Kidney tubule cell (primary cell): ENCODE measurements at places on chromosomes 7 and 10.
A peak's percentile ranks its signal among the peaks of the same experiment; 100 is the strongest.

GRCh38 chr7:4683884-4684565, 1.9 kb downstream of the FOXK1 start:
- DNase-seq: peak; percentile 93

- DNase-seq: no peak
Measured at GRCh38 chr10:28403090-28403489, 100.2 kb upstream of the MPP7 start.

DNA sequence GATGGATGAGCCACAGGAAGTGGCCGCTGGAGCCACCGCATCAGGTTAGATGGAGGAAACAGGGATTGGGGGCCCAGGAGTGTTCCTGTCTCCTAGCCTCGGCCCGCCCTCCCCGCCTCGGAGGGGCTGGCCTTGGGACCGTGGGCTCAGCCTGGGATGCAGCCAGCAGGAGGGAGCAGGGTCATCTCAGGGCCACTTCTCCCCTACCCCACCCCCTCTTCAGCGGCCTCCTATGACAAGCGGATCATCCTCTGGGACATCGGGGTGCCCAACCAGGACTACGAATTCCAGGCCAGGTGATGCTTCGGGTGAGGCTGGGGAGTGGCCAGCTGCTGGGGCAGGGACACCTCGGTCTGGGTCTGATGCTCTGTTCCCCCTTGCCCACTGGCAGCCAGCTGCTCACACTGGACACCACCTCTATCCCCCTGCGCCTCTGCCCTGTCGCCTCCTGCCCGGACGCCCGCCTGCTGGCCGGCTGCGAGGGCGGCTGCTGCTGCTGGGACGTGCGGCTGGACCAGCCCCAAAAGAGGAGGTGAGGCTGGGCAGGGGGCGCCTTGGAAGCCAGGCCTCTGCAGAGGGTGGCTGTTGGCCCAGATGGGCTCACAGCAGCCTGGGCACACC, 4.7 kb downstream of the LRWD1 start:
- DNase-seq: no peak

DNA sequence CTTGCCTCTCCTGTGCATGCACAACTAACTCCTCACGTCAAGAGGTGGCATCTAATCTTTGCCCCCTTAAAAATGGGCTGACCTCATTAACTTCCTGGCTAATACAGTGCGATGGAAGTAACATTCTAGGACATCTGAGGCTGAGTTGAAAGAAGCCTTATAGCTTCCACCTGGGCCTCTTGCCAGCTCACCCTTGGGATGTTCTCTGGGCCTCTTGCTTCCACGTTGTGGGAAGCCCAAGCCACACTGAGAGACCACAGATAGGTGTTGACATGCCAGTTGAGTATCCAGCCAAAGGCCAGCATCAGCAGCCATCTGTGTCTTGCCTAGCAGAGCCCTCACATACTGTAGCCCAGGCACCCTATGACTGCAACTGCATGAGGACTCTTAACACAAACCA, 60.8 kb upstream of the GDF10 start:
- no peak for DNase-seq

DNA sequence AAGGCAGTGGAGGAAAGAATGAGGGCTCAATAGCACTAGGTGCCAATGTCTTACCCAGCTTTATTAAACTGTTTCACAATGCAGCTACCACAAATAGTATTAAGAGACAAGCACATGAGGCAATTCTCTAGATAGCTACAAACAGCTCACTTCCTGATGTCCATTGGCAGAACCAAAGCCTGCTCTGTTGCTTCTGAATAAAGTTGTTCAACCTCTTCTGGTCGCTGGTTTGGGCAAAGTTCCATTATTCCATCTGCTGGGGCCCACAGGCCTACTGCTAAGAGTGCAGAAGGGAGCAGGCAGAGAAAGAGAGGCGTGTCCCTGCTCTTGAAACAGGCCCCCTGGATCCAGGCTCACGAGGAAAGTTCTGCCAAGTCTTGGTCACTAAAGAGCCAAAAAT, 173.9 kb downstream of the ZNF438 start:
- no peak for DNase-seq

DNA sequence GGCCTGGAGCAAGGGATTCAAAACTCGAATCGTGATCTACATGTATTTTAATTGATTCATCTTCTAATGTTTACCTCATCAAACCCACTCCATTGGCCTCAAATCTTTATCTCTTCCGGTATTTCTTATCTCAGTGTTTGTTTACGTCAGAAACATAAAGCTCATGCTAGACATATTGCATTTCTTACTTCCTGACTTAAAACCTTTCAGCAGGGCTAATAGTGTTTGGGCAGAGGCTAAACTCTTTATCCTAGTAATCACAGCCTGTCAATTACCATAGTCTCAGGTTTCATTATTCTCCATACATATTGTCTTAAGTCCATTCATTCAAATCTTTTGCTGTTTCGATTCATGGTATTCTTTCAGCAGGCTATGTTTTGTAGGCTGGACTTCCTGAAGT, 81.3 kb upstream of the AGR3 start:
- DNase-seq: no peak

DNA sequence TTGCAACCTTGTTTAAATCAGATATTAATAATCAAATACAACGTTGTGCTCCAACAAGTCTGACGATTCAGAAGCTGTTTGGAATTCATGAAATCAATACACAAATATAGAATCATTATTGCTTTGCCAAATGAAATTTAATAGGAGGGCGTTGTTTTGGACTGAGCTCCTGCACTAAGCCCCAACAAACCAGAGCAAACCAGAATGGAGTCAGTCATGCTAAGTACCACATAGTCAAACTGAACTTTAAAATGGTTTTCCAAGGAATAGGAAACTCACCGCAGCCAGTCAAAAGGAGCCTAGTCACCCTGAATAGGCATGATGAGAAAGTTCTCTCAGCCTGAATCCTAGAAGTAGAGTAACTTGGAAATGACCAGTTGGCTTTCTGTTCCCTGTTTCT, 53.7 kb downstream of the HACD1 start:
- no peak for DNase-seq

DNA sequence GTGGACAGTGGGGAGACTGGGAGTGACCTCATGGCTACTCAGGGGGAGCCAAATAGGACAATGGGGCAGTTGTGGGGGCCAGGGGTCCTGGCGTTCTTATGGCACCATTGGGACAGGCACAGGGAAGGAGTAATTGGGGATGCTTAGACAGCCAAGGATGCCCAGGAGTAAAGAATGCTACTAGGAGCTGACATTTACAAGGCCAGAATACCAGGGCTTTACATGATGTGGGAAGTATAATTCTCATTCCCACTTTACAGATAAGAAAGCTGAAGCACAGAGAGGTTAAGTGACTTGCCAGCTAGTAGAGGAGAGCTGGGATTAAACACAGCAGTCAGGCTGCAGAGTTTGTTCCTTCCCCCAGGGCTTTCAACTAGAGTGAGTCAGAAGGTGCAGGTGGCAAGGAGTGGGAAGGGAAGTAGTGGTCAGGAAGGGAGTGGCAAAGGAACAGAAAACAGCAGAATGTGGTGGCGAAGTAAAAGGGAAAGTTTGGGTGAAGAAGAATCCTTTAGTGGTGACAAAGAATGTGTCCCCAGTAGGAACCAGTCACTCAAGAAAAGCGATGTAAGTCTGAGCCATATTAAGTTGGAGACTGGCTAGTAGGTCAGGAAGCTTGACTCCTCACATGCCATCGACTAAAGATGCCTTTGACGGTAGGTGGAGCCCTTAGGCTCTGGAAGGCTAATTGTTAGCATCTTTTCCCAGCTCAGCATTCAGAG, 32.8 kb downstream of the CPVL start:
- DNase-seq: peak; percentile 89

- no peak for DNase-seq
Measured at GRCh38 chr7:120165227-120165626, 107.7 kb upstream of the KCND2 start.

DNA sequence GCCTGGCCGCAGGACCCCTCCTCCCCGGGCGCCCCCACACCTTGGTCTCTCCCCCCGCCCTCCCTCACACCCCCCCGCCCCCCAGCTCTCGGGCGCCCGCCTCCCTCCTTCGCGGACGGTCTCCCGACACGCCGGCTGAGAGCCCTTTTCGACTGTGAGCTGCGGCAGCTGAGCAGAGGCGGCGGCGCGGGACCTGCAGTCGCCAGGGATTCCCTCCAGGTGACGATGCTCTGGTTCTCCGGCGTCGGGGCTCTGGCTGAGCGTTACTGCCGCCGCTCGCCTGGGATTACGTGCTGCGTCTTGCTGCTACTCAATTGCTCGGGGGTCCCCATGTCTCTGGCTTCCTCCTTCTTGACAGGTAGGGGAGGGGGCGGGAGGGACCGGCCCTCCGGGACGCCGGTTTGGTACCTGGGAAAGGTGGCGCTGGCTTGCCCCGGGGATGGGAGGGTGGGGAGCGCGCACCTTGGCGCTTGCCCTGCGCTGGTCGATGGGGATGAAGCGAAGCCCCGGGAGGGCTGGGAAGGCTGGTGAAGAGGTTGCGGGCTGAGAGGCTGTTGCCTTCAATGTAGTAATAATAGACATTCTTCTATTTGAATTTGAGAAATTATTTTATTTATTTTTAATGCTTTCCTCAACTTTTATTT, at the start of gene BMPER:
Gene BMPER (plus strand): TSS at position 151 of the 644 bp plus-strand sequence. CDS start 75 bp downstream, at position 226.
- DNase-seq: peak; percentile 50
